ENCODE measurements at places on chromosomes 3 and 15. TPM values are rescaled to one million over a fixed set of nuclear protein-coding genes. Genes with fewer than 3 reads are reported as not detected.

ANXA2 gene
- 4,992 TPM for total RNA-seq

ZPLD1 gene
- total RNA-seq: not detected

SGO1 gene
- 7.5 TPM for total RNA-seq

LRTM1 gene
- total RNA-seq: not detected

SLC12A1 gene
- not detected for total RNA-seq

EFHB gene
- not detected for total RNA-seq

HESX1 gene
- total RNA-seq: 0.46 TPM

PARP15 gene
- 0.32 TPM for total RNA-seq

WDR53 gene
- total RNA-seq: 7.5 TPM

CADM2 gene
- 0.65 TPM for total RNA-seq

MTMR10 gene
- 36.3 TPM for total RNA-seq

FANCD2OS gene
- not detected for total RNA-seq

SLC2A2 gene
- not detected for total RNA-seq

BNIP2 gene
- total RNA-seq: 236 TPM

GOLGA8N gene
- total RNA-seq: 1.6 TPM

SNX22 gene
- total RNA-seq: 0.76 TPM

MYO5C gene
- total RNA-seq: 2.9 TPM

PRR23B gene
- not detected for total RNA-seq

SHC4 gene
- 0.15 TPM for total RNA-seq

KY gene
- not detected for total RNA-seq

MAP2K5 gene
- 2.7 TPM for total RNA-seq

GPR176 gene
- total RNA-seq: 48.1 TPM

SLC38A3 gene
- under 0.01 TPM for total RNA-seq
